ENCODE measurements at places on chromosomes 1 and 21.

DNA sequence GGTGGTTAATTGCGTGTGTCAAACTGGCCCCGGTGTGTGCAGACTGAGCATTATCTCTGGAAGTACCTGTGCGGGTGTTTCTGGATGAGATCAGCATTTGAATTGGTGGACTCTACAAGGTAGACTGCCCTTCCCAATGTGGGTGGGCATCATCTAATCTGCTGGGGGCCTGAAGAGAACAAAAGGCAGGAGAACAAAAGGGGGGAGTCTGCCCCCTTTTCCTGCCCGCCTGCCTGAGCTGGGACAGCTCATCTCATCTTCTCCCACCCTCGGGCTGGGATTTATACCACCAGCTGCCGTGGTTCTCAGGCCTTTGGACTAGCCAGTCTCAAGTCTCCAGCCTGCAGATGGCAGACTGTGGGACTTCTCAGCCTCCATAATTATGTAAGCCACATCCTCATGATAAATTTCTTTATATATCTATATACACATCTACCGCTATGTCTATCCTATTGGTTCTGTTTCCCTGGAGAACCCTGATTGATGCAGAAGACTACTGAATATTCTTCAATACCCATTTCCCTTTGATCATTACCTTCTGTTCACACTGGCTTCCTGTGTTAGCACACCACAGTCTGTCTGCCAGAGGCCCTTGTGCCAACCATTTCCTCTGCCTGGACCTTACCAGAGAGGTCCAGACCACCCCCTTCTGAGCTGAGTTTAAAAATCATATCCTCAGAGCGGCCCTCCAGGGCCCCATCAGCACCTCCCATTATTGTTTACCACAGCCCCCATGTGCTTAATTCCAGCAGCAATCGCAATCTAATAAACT is 25.2 kb downstream of the RCAN1 start:
- peak; percentile 30 for DNase-seq

DNA sequence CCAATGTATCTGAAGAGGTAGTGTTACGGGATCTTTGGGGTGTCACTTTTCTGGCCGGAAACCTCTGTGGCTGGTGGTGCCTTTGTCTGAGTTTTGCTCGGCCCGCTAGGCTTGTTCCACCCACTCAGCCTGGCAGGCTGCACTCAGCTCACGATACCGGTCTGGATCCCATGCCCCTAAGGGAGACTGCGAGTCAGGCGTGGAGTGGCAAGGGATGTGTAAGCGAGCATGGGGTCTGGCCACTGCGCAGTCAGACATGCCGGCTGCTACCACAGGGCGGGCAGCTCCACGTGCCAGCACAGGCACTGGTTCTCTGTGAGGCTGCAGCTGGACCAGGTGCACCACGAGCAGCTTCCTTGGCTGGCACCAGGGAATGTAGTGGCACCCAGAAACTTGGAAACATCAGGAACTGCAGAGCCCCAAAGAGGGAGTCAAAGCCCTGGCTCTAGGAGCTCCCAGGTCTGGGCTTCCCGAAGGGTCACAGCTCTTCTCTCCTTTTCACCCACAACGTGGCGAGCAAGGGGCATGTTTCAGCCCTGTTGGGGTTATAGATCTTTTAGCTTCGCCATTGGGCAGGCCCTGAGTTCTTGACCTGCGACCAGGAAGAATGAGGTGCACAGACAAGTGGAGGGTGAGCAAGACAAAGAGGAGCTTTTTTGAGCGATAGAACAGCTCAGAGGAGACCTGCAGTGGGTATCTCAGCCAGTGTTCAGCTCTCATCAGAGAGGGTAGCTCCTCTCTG is 23.8 kb upstream of the LRRC8C start:
- no peak for DNase-seq

GRCh38 chr1:29806646-29807319 is 570.5 kb downstream of the PTPRU start:
- no peak for DNase-seq

DNA sequence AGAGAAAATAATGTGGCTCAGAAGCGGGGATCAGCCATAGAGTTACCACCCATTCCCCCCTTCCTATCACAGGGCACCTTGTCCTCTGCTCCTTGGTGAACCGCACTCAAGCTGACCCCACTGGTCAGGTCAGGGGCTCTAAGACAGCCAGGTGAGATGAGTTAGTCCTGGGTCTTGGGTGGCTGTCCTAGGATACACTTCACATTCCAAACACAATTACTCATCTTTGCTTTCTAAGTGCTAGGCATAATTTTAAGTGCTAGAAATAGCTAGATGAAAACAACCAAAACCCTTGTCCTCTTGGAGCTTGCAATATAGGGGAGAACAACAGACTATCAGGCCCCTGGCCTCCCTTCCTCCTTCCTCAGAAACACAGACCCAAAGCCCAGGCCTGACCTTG is 7.8 kb upstream of the MUTYH start:
- DNase-seq = no peak

GRCh38 chr1:63691701-63692425 is 82.0 kb upstream of the ROR1 start:
- no peak for DNase-seq

- peak; percentile 41 for DNase-seq
Measured at GRCh38 chr1:174794861-174795260, 204.9 kb upstream of the CACYBP start.

- no peak for DNase-seq
Measured at GRCh38 chr1:225422031-225422605, 5.7 kb downstream of the LBR start.

GRCh38 chr1:221631556-221631955 is 110.3 kb downstream of the DUSP10 start:
- no peak for DNase-seq

GRCh38 chr1:113742515-113742914 is 16.8 kb downstream of the PHTF1 start:
- DNase-seq = no peak

GRCh38 chr1:33477451-33477850 is 5.0 kb downstream of the ZSCAN20 start:
- no peak for DNase-seq

GRCh38 chr1:178921499-178921898 is 50.6 kb upstream of the ANGPTL1 start:
- no peak for DNase-seq

GRCh38 chr1:231423648-231424047 is 1.6 kb upstream of the EGLN1 start:
- no peak for DNase-seq

DNA sequence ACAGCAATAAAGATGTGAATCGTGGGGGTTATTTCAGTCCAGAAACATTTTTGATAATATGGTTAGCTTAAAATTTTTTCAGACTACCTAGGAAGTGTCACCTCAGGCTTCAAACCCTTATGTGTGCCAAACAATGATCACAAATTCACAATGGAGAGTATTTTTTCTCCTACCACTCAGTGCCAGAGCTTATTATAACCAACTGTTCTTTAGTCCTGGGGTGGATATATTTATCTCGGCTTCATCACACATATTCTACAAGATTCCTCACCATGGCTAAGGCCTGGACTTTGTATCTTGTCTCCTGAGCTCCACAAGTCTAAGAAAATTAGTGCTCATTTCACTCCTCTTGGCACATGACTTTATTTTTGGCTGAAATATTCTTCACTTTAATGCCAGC is 629.1 kb downstream of the RWDD3 start:
- DNase-seq = no peak

- no peak for DNase-seq
Measured at GRCh38 chr1:70195342-70195741, 10.0 kb downstream of the LRRC40 start.

DNA sequence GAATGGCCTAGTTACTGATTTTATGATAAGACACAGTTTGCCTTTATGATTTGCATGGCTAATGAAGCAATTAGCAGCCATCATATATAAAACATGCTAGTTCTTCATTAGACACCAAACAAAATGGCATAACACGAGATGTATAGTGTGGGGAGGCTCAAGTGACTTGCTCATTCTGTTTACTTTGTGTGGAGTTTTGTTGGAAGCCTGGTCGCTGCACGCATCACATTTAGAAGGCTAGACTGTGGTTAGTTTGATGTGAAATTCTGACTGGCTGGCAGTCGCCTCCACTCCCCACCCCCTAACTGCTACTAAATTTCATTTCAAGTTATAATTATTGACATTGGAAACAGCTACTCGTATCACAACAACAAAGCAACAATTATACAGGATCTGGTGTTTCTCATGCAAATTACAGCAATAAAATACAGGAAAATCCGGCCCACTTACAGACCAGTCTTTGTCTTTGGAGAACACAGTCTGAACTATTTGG is 356.1 kb downstream of the LMO4 start:
- no peak for DNase-seq

- no peak for DNase-seq
Measured at GRCh38 chr1:221067721-221068120, 188.5 kb downstream of the HLX start.

DNA sequence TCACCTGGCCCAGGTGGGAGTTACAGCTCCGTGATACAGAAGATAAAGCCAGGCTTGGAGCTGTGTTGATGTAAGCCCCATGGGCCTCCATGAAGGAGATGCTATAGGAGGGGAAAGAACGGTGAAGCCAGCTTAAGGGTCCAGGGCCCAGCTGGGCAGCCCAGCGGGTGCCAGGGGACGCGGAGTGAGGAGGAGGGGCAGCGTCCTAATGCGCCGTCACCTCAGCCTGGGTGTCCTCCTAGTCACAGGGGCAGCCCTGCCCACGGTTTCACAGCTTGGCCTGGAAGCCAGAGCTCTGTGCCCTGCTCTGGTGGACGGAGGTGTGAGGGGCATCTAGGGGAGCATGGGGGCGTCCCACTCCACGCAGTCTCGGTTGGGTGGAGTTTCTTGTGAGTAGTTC is 52.7 kb upstream of the TTC34 start:
- DNase-seq = no peak

GRCh38 chr1:12294076-12294475 is 64.2 kb downstream of the VPS13D start:
- no peak for DNase-seq

DNA sequence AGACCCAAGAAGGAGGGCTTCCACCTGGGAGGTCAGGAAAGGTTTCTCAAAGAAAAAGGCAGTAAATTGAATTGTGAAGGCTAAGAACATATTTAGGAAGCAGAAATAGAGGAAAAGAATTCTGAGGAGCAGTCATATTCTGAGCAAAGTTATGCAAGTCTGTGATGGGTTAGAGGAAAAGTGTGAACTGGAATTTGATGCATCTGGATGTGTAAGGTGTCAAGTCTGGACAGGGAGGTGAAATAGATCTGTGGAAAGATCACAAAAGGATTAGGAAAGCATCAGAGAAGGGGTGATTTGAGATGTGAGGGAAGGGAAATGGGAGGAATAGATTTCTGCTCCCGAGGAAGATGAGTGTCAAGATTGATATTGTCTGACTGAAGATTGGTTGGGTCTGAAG is 18.1 kb upstream of the PRDM2 start:
- DNase-seq = no peak

DNA sequence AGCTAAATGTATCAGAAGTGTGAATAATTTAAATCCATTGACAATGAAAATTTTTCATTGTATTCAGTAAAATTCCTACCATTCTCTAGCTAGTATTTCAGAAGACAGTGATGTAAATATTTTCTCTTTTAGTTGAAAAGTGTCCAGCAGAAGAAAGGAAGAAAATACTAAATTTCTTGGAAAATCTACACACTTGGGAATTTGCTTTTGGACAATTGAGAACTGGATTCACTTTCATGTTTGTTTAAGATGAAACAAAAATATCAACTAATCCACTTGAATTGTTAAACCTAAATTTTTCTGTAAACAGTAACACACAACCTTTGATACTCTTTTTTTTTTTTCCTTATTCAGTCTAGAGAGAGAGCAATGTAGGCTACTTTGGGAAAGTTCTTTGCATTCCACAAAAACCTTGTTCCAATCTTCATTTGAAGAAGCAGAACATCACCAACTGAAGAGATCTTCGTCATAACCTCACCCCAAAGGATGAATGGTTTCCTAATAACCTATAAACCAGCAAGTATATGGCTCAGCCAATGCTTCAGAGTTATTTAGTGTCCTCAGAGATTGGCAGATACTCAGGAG is 155.1 kb upstream of the GORAB start:
- DNase-seq = no peak

DNA sequence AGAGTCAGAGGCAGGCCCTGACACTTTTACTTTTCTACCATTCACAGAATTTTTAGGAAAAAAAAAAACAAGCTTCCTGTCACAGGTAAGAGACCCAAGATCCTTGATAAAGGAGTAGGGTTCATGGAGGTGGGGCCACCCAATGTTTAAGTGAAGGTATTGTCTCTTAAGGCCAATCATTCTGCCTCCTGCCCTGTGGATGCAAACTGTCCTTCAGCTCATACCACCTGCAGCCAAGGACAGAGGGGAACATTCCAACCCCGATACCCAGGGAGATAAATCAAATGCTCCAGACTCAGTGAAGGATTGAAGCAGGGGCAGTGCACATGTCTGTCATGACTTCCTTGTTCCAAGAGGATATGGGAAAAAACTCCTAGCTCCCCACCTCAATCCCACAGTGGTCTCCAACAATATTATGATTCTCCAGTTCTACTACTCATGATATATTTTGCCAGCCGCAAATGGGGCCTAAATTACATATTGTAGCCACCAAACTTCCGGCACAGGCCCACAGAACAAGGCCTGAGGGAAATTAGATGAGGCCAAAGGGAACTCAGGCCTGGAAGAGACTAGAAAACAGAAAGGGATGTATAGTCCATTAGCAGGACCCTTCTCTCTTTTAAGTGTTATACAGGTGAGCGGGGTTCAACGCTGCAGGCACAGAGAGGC is 59.5 kb downstream of the TRABD2B start:
- no peak for DNase-seq

DNA sequence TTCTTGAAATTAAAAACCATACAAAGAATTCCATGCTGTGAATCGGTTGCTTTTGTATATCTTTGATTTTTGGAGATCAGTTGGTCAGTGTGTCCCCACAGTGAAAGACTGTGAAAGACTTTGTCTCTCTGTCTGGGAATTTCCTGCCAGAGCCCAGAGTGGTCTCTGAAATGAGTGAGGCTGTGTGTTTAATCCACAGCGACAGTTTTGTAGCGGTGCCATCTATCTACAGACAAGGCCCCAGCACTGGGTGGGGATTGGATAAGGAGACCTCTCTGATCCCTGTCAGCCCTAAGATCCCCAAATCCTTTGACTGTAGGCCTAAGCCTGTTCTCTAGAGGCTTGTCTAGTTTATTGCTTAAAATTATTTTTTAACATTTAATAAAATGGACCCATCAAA is 10.3 kb downstream of the GPR25 start:
- no peak for DNase-seq

GRCh38 chr1:214321705-214322453 is 40.9 kb downstream of the SMYD2 start:
- DNase-seq = no peak

- DNase-seq = no peak
Measured at GRCh38 chr1:89904219-89904980, 83.6 kb downstream of the LRRC8D start.

GRCh38 chr1:159923203-159924024 is 1.9 kb downstream of the TAGLN2 start:
- DNase-seq = no peak
